D721Med (cell line): ENCODE measurements at places on chromosomes 2 and 18.

GRCh38 chr2:14951569-14952285 is 319.2 kb downstream of the LRATD1 start:
- DNase-seq = no peak

GRCh38 chr18:56919190-56919589 is 227.7 kb upstream of the BOD1L2 start:
- DNase-seq = no peak

DNA sequence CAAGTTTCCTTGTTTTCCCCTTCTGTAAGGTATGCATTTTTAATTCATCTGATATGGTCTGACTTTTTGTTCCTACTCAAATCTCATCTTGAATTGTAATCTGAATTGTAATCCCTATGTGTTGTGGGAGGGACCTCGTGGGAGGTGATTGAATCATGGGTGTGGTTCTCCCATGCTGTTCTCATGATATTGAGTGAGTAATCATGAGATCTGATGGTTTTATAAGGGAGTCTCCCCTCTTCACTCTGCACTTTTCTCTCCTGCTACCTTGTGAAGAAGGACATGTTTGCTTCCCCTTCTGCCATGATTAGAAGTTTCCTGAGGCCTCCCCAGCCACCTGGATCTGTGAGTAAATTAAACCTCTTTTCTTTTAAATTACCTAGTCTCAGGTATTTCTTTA is 476.1 kb downstream of the LPIN1 start:
- no peak for DNase-seq

- no peak for DNase-seq
Observed at GRCh38 chr2:199439066-199439465, 18.7 kb downstream of the SATB2 start.

DNA sequence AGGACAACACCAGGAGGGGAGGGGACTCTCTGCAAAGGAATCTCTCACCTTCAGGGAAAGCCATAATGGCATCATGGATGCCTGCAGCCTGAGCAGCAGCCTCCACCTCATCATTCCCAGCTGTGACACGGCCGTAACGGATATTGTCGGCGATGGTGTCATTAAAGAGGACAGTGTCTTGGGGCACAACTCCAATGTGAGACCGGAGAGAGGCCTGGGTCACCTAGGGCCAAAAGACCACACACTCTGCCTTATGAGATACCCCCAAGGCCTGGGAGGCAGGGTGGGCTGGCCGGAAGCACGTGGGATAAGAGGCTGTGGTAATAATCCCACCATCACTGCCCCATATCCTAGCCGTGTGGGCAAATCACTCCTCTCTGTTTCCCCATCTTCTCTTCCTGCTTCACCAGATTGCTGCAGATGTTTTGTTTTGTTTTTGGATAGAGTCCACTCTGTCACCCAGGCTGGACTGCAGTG is 4.3 kb downstream of the ZFAND2B start:
- no peak for DNase-seq

DNA sequence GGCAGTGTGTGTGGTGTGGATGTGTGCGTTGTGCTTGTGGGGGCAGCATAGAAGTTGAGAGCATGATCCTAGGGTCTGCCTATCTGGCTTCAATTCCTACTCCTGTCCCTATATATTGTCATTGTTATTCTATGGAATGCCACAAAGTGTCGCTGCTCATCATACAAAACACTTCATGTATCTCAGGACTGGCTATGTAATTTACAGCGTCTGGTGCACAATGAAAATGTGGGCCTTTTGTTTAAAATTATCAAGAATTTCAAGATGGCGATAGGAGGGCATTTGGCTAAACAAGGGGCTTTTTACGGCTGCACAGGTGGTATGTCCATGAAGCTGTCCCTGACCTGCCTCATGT is 3.4 kb downstream of the SERPINB2 start:
- peak; percentile 31 for DNase-seq

- no peak for DNase-seq
Observed at GRCh38 chr2:100563407-100564247, 834 bp downstream of the PDCL3 start.

- no peak for DNase-seq
Observed at GRCh38 chr2:55901322-55901721, 22.3 kb downstream of the EFEMP1 start.

DNA sequence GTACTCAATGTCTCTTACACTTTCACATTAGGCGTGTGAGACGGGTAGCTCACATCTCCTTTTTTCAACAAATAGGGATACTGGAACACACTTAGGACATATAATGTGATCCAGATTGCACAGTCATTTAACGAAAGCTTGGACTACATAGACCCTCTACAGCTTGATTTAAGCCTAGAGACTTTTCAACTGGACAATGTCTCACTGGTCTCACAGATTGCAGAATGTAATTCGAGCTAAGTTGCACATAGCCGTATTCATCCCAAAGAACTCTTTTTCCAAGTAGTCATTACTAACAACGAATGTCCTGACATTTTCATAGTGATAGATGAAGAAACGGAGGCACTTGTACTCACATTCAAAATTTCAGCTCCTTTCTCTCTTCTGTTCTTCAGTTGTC is 612.1 kb downstream of the ZEB2 start:
- no peak for DNase-seq

GRCh38 chr2:224847961-224848850 is 132.0 kb upstream of the CCDC195 start:
- DNase-seq = no peak

- DNase-seq = no peak
Observed at GRCh38 chr2:63000801-63001200, 49.8 kb upstream of the OTX1 start.

- DNase-seq = no peak
Observed at GRCh38 chr2:151808258-151809072, 19.8 kb downstream of the ARL5A start.

- DNase-seq = no peak
Observed at GRCh38 chr2:120992791-120993555, 257.3 kb downstream of the GLI2 start.

DNA sequence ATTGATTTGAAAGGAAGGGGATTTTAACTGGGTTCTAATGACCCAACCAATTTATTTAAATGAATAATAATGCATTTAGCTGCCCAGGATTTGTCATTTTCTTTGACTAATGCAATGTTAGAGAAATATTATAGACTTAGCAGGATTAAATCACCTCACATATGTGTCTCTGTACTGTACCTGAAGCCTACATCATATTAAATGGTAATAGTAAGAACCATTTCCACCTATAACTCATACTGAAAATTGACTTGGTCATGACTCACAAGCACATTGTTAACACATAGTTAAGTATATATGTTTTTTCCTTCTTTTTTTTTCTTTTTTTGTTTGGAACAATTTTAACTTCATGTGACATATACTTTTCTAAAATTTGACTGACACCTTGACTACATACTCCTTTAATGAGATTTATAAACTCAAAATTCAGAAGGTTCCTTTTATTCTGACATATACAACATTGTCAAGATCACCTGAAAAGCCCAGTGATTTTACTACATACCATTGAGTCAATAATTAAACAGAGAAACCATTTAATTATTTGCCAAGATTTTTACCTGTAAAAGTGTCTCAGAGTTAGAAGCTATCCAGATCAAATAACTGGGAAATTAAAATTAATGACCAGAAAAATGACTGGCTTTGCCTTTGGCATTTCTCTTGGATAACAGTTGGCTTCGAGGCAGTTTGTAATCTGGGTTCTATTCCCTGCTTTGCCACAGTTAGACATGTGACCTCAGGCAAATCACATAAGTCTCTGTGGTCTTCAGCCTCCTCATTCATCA is 58.8 kb upstream of the CDC42EP3 start:
- DNase-seq = no peak

- DNase-seq = no peak
Observed at GRCh38 chr18:46239549-46239948, 135.4 kb downstream of the HAUS1 start.

DNA sequence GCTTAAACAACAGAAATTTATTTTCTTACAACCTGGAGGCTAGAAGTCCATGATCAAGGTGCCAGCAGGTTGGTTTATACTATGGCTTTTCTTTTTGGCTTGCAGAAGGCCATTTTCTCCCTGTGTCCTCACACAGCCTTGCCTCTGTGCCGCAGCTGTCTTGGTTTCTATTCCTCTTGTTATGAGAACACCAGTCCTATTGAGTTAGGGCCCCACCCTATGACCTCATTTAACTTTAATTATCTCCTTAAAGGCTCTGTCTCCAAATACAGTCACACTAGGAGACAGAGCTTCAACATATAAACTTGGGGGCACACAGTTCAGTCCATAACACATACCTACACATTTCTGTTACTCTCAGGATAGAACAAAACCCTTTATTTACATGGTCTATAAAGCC is 17.3 kb upstream of the RHOB start:
- no peak for DNase-seq

GRCh38 chr18:79484661-79485621 is 89.2 kb downstream of the NFATC1 start:
- no peak for DNase-seq

DNA sequence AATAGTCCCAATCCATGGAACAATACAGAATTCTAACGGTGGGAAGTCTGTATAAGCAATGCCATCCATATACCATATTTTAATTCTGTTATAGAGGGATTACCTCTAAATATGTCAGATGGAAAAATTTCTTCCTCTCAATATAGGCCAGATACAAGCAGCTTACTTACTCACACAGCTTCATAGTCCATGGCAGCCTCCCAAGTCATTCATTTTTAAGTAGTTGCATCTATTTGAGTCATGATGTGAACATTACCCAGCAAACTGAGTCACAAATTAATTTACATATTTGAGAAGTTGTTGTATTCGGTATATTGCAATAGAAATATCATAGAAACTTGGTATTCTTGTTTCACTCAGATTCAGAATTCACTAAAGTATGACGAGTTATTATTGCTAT is 20.3 kb downstream of the TBR1 start:
- no peak for DNase-seq

DNA sequence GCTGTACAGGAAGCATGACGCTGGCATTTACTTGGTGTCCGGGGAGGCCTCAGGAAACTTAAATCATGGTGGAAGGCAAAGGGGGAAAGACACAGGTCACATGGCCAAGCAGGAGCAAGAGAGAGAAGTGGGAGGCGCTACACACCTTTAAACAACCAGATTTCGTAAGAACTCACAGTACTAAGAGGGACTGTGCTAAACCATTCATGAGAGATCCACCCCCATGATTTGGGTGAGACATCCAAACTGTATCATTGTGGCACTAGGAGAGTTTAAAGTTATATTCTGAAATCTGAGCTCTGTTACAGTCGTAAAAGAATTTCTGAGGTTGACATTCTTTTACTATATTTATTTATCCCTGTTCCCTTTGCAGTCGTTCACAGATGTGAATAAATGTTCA is 116.6 kb downstream of the ICA1L start:
- DNase-seq = no peak

- no peak for DNase-seq
Observed at GRCh38 chr2:137968477-137969417, 4.5 kb downstream of the HNMT start.
